ENCODE measurements at places on chromosomes 7 and 10. TPM values are rescaled to one million over a fixed set of nuclear protein-coding genes. Genes with fewer than 3 reads are reported as not detected.

CYP26C1 gene
- total RNA-seq = 0.09 TPM

EVX1 gene
- total RNA-seq = not detected

VSTM4 gene
- total RNA-seq = 1.6 TPM

GALNT17 gene
- not detected for total RNA-seq

ASAH2 gene
- total RNA-seq = 2.3 TPM

NODAL gene
- total RNA-seq = not detected
